Activated CD4-positive, alpha-beta T cell treated with anti-CD3 and anti-CD28 coated beads, Interleukin-2, amount 10 ng/mL, durations not matched to agents 24 days and 14 days (primary cell): ENCODE measurements at places on chromosomes 1 and 21.

- DNase-seq = no peak
Measured at GRCh38 chr1:75053207-75053606, 81.0 kb upstream of the LHX8 start.

GRCh38 chr1:213651077-213651476 lies 336.7 kb upstream of the PROX1 start:
- peak; percentile 26 for DNase-seq

- no peak for DNase-seq
Measured at GRCh38 chr21:46289655-46290179, 3.6 kb downstream of the YBEY start.

DNA sequence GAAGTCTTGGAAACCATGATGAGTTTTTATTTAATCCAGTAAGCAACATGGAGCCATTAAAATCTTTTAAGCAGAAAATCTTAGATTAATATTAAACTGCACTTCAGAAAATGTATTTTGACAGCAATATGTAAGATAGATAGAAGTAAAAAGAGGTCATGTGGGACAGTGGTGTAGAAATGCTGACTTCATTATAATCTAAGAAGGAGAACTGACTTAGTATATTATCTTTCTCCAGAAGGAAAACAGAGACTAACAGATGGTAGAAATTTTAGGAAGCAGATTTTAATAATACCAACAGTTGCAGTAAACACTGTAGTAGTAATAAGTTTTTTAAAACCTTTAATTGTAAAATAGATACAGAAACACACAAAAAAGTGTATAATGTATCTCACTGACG lies 272.9 kb downstream of the TPR start:
- no peak for DNase-seq

DNA sequence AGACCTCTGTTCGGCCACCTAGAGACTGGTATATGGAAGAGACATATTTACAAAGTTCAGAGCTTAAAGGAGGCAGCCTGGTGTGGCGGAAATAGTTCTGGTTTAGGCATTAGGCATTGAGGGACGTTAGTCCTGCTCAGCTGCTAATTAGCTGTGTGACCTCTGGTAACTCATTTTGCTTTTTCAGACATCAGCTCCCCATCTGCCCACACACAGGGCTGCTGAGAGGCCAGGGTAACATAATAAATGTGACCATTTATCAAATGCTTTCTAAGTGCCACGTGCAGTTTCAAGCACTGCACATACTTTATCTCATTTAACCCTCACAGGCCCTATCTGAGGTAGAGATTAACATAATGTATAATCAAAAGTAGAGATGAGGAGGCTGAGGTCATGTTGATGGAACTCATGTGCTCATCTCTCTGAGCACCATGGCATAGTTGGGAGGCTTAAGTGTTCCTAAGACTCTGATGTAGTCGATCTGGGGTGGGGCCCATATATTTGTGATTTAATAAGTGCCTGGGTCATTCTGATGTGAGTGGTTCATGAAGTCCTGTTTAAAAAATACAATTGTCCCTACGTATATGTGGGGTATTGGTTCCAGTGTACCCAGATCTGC lies 267.2 kb upstream of the PLXNA2 start:
- DNase-seq = peak; percentile 16

DNA sequence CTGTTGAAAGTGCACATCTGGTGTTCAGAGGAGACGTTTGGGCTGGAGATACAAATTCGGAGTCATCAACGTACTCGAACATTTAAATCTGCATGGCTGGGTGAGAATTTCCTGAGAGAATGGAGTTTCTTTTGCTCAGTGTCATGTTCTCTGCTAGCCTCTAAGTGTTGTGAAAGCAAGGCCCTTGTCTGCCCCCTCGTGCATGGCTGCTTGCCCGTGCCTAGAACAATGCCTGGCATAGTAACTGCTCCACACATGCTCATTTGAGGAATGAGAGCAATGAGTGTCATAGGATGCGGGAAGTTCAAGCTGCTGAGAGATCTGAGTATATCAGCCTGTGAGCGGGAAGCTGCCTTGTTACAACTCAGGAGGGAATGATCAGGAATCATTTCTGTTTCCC lies 171.1 kb upstream of the CSF3R start:
- DNase-seq = no peak

DNA sequence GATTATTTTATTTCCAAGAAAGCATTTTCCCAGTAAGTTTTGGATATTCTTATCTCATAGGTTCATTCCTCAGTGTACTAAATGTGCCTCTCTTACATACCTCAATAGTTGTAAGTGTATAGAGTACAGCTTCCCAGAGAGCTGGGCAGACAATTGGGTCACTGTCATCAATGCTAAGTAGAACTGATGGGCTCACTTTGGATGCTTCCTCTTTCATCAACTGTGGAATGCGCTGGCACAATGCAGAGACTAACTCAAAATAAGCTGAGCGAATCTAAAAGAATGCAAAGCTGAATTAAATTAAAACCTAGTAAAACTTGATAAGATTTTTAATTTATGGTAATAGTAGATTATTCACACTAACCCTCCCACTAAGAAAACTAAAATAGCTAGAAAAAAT lies 21.5 kb downstream of the LTN1 start:
- no peak for DNase-seq
